MG63 (cell line): ENCODE measurements at places on chromosomes 2 and 18. TPM values are rescaled to one million over a fixed set of nuclear protein-coding genes. Genes with fewer than 3 reads are reported as not detected.

The SCN7A gene
- not detected in 2 replicates for total RNA-seq

The KCNS3 gene
- 5.2 and 10.7 TPM in 2 replicates for total RNA-seq

The C2orf72 gene
- 0.49 TPM in 1 of 2 replicates, not detected in the other for total RNA-seq

The RPRM gene
- not detected in 2 replicates for total RNA-seq

The FHL2 gene
- total RNA-seq: 166 and 245 TPM in 2 replicates

The UGT1A10 gene
- 0.27 and 0.33 TPM in 2 replicates for total RNA-seq

The CD28 gene
- 0.10 TPM in 1 of 2 replicates, not detected in the other for total RNA-seq

The FAM124B gene
- total RNA-seq: not detected in 2 replicates

The TANC1 gene
- 8.8 and 13.3 TPM in 2 replicates for total RNA-seq

The CTAGE1 gene
- total RNA-seq: not detected in 2 replicates

The MYL1 gene
- total RNA-seq: not detected in 2 replicates

The CXCR4 gene
- total RNA-seq: not detected in 2 replicates

The RGPD4 gene
- total RNA-seq: 0.05 TPM in 1 of 2 replicates, not detected in the other

The PAIP2B gene
- total RNA-seq: 0.03 TPM in 1 of 2 replicates, not detected in the other

The AGXT gene
- not detected in 2 replicates for total RNA-seq

The CKAP2L gene
- 19.4 and 19.9 TPM in 2 replicates for total RNA-seq

The HOXD13 gene
- total RNA-seq: 3.4 and 5.4 TPM in 2 replicates

The NGEF gene
- 26.1 and 52.2 TPM in 2 replicates for total RNA-seq

The FOXD4L1 gene
- not detected in 2 replicates for total RNA-seq

The PLB1 gene
- total RNA-seq: not detected in 2 replicates

The ZNF521 gene
- total RNA-seq: 5.0 and 9.1 TPM in 2 replicates

The POTEI gene
- 0.10 and 0.13 TPM in 2 replicates for total RNA-seq

The SLC16A14 gene
- total RNA-seq: 1.6 and 2.1 TPM in 2 replicates

The RGPD3 gene
- total RNA-seq: 0.07 TPM in 2 replicates

The GKN2 gene
- total RNA-seq: not detected in 2 replicates

The FN1 gene
- 306 and 453 TPM in 2 replicates for total RNA-seq

The CRYGD gene
- total RNA-seq: not detected in 2 replicates

The IGFBP2 gene
- 191 and 249 TPM in 2 replicates for total RNA-seq

The PROM2 gene
- total RNA-seq: 2.0 and 2.3 TPM in 2 replicates

The ZNF804A gene
- total RNA-seq: 0.76 and 3.6 TPM in 2 replicates

The SERPINB12 gene
- not detected in 2 replicates for total RNA-seq

The KCNG2 gene
- total RNA-seq: not detected in 2 replicates

The PLEKHH2 gene
- total RNA-seq: 0.44 and 1.2 TPM in 2 replicates

The MC4R gene
- not detected in 2 replicates for total RNA-seq

The OXER1 gene
- total RNA-seq: not detected in 2 replicates

The SPC25 gene
- total RNA-seq: 28.1 and 32.4 TPM in 2 replicates

The ACMSD gene
- not detected in 2 replicates for total RNA-seq

The SEC11C gene
- total RNA-seq: 48.1 and 57.1 TPM in 2 replicates

The NXPH2 gene
- total RNA-seq: 5.0 TPM in 1 of 2 replicates, not detected in the other

The ANKRD23 gene
- total RNA-seq: 1.7 and 8.3 TPM in 2 replicates

The AQP12B gene
- total RNA-seq: not detected in 2 replicates

The IL1F10 gene
- total RNA-seq: not detected in 2 replicates

The MTLN gene
- total RNA-seq: 56.1 and 64.8 TPM in 2 replicates

The ITGB6 gene
- not detected in 2 replicates for total RNA-seq

The ATG16L1 gene
- total RNA-seq: 24.4 and 33.2 TPM in 2 replicates

The HAAO gene
- total RNA-seq: not detected in 2 replicates

The KIF5C gene
- total RNA-seq: 0.13 and 0.96 TPM in 2 replicates

The PSMA8 gene
- 0.23 TPM in 1 of 2 replicates, not detected in the other for total RNA-seq

The SPHKAP gene
- total RNA-seq: not detected in 2 replicates

The KATNAL2 gene
- total RNA-seq: 3.0 and 3.2 TPM in 2 replicates

The DUSP19 gene
- 0.69 and 0.86 TPM in 2 replicates for total RNA-seq

The MEP1B gene
- total RNA-seq: 0.20 TPM in 1 of 2 replicates, not detected in the other

The SLC25A12 gene
- total RNA-seq: 19.5 and 21.7 TPM in 2 replicates

The TUBB8B gene
- not detected in 2 replicates for total RNA-seq
